NCI-H2107 (cell line): ENCODE measurements at places on chromosomes 7 and 10.

DNA sequence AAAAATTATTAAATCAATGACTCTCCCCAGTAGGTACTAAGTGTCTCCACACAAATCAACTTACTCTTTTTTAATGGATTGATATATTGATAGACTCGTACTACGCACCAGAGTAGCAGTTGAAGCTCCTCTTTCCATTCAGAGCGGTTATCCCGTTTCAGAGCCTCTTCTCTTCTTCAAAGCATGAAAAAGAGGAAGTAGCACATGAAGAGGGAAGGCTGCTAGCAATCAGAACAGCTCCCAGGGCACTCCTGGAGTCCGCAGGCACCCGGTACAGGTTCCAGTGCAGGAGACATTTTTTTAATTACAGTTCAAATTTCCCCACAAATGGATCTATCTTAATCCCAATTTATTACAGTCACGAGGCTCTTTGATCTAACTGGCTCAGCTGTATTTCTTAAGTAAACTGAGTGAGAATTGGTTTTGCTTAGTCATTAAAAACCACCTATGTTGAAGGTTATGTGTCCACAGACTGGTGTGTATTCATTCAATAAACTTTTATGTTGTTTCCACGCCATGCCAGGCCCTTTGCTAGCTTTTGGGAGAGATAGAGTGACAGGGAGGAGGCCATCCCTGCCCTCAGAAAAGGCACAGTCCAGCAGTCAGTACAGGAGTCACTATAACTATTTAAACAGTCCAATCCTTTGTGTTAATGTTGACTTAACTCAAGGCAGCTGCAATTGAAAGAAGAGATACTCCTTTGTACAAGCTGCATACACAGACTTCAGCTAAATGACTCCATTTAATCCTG is 32.1 kb upstream of the CALN1 start:
- DNase-seq, result no peak

DNA sequence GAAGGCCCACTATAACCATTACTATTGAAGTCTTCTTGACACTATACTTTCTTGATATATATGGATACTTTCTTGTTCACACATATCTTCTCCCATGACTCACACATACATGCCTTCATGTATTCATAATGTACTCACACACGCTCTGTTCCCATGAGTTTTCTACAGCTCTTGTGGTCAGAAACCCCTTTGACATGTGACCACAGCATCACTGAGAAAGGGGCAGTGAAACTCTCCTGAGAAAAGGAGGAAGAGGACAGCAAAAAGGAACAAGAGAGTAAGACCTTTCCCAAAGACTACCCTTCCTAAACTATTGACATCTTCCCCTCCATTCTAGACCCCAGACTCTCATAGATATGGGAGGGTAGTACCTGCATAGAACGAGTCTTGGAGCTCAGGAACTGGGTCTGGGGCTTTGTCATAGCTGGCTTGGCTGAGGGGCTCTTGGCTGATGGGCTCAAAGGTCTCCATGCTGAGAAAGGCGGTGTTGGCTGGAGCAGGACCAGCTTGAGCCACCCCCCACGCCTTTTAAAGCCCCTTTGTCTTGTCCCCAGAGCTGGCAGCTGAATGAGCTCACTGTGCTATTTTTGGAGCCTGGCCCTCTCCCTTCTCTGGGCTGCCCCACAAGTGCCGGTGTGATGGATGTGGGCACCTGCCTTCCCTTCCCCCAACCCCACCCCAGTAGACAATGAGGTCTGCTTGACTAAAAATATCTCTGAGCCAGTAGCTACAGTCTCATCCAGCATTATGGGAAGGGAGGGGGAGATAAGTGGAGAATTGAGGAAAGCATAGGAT is 5.1 kb downstream of the SYNPO2L start:
- no peak for DNase-seq

DNA sequence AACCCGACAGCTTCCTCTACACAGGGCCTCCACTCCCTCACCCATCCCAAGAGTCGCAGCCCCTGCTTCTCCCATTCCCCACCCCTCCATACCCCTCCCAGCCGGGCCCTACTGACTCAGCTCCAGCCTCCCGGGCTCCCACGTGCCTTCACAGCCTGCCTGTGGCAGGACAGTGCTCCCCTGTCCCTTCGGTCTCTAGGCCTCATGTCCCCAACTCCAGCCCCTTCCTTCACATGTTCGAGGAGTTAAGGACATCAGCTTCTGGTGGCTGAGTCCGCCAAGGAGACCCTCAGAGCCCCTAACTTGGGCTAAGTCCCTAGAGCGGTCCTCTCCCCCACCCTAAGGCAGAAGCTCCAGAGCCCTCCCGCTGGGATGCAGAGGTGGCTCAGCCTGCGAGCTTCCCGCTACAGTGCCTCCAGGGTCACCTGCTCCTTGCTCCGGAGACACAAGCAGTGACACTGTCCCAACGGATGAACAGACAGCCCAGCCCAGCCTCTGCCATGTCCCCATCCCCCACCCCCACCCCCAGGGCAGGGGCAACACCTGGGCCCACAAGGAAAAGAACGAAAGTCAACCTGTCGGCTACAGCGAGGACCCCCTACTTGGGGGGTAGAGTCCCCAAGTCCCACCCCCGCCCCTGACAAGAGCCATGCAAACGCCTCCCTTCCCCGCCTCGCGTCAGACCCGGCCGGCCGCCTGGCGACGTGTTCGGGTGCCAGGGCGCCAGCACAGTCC is 716 bp downstream of the SMARCD3 start:
- no peak for DNase-seq

DNA sequence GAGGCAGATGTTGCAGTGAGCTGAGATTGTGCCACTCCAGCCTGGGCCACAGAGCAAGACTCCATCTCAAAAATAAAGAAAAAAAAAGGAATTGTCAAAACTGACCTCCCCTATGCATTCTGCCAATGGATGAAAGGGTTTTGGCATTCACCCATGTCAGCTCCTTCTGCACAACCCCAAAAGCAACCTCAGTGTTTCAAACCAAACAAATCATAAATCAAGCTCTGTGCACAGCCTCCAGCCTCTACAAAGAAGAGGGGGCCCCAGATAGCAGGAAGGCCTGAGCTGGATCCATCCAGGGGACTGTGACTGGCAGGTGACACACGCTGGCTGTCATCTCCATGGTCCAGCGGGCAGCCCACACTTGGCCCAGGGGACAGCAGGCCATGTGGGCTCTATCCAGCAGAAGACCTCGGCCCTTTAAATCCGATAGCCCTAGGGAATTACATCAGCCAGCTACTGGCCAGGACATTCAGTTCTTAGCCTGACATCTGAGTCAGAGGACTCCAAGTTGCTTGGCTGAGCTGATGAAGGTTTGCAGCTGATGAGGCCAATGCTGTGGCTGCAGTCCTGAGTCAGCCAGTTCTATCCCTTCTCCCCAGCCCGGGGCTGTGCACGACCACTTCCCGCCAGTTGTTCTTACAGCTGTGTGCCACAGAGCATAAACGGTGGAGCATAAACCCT is 52.0 kb upstream of the FIGNL1 start:
- DNase-seq, result no peak

- no peak for DNase-seq
These were observed 29.3 kb upstream of the CROT start for GRCh38 chr7:87316097-87316700.

DNA sequence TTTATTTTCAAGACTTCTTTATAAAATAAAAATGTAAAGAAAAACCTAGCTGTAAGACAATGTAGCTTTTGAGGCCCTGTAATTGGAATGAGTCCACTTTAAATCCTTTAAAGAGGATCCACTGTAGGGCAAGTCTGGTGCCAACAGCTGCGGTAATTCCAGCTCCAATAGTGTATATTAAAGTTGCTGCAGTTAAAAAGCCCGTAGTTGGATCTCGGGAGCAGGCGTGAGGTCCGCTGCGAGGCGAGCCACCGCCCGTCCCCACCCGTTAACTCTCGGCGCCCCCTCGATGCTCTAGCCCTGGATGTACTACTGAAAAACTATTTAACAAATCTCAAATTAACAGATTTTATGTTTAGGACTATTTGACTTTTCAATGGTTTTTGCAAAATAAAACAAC is 414.7 kb upstream of the SEMA3C start:
- DNase-seq, result no peak

DNA sequence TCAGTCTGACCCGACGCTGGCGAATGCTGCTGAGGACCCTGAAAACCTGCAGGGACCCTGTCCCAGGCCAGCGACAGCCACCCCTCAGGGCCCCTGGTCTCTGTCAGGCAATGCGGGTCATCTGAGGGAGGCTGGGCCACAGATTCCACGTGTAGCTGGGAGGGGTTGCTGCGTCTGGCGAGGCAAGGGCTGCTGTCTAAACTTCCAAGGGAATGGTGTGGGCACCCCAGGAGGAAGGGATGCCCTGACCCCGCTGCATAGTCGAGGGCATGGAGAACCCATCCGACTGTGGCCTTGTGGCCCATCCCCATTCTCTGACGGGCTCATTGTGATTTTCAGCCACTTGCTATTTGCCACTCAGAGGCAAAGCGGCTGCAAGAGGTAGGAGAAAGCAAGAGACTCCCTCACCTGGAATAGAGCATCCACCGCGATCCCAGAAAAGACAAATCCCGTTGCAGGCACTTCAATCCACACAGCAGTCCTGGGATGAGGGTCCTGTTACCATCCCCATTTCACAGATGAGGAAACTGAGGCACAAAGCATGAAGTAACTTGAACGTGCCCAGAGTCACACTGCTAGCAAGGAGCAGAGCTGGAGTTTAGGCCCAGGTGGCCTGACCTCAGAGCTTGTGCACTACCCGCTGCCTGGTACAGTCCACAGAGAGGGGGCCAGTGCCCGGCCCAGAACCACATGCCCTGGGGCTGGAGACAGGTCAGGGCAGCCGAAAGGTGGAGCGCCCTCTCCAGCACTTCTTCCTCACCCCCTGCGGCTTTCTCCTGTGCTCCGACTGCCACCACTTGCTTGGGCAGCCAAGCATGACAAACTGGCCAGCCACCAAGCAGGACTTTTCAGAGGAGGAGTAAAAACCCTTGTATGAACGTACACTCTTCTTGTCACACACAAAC is 163.8 kb upstream of the KLF14 start:
- no peak for DNase-seq

- DNase-seq, result no peak
These were observed 132.6 kb downstream of the MAGI2 start for GRCh38 chr7:79320741-79321473.

- no peak for DNase-seq
These were observed 6.5 kb downstream of the STAMBPL1 start for GRCh38 chr10:88886557-88886956.

DNA sequence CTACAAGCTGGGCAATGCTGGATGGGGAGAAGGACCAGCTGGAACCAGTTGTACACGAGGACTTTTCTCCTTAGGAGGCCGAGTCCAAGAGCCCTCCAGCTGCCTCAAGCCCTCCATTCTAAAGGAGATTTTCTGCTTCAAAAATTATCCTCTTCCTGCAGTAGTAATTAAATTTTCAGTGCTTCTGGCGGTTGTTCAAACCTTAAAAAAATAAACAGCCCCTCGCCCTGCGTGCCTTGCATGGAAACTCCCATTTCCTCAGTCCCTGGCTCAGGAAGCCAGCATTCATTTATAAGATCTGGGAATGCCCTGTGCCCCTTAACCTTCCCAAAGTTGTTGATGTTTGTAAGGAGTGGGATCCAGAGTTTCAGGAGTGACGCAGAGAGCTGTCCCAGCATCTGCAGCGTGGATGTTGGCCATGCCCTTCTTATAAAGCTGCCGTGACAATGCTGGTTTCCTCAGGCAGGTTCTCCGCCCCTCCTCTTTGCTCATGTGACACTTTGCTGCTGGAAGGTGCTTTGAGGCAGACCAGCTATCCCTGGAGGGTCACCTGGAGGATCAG is 24.0 kb upstream of the ACTR3B start:
- DNase-seq, result no peak

DNA sequence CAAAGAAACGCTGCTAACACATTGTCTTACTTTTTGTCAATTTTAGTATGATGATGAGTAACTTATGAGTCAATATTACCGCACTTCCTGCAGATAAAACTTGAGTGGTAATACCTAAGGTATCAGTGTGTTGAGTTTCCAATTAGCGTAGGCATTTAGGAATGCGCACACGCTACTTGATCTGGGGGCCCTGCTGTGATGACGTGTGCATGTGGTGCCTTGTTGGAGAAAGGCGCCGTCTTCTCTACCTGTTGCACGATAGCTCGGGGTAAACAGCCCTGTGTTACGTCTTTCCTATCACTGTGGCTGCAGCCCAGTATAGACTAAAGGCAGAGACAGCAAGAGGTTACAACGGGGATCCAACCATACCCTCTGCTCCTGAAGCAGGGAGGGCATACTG is 476.8 kb upstream of the ADARB2 start:
- no peak for DNase-seq

DNA sequence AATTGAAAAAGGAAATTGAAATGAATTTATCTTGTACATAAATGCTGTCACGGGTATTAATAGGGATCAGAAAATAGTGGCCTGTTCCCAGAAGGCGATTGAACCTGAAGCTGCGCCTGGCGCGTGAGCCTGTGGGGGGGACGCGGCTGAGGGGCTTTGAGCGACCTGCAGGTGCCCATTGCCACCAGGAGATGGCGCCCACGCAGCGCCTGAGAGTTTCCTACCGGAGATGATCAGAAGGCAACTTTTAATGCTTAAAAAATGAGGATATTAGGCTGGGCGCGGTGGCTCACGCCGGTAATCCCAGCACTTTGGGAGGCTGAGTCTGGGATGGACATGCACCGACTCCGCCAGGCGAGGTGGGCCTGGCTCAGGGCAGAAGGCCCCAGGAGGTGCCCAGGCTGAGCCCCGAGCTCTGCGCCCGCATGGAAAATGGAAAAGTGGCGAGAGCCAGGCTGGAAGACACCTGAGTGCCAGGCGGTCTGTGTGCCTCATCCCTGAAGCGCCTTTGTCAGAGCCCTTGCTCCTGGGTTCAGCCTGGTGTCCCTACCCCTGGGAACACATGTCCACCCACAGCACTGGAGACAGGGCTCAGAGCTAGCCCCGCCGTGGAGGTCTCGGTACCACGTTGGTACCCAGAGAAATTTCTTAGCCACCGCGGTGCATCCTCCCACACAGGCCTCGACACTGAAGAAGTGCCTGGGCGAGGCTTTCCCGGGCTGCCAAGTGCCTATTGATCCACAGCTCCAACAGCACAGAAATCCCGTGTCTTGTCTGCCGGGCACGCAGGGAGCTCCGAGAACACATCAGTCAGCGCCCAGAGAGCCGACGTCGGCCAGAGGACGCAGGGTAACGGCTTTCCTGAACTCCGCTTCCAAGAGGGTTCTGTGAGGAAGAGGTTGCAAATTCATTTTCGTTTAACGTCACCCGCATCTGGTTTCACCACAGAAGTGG is 117.4 kb downstream of the INPP5A start:
- no peak for DNase-seq

- DNase-seq, result no peak
These were observed 9.1 kb downstream of the KLF6 start for GRCh38 chr10:3775696-3776551.

- no peak for DNase-seq
These were observed 579.4 kb downstream of the PTPRN2 start for GRCh38 chr7:158008267-158008666.

GRCh38 chr7:113424185-113424817 is 305.9 kb upstream of the SMIM30 start:
- no peak for DNase-seq

- no peak for DNase-seq
These were observed 151.1 kb downstream of the TFPI2 start for GRCh38 chr7:93739424-93739823.
